ENCODE measurements at places on chromosomes 13 and 19.
A peak's percentile ranks its signal among the peaks of the same experiment; 100 is the strongest.

GRCh38 chr13:44293374-44293773, 80.2 kb upstream of the SERP2 start:
- DNase-seq, result no peak

GRCh38 chr13:62910541-62911060, 1495.0 kb upstream of the PCDH20 start:
- no peak for DNase-seq

GRCh38 chr13:37014609-37015008, 14.0 kb downstream of the EXOSC8 start:
- no peak for DNase-seq

DNA sequence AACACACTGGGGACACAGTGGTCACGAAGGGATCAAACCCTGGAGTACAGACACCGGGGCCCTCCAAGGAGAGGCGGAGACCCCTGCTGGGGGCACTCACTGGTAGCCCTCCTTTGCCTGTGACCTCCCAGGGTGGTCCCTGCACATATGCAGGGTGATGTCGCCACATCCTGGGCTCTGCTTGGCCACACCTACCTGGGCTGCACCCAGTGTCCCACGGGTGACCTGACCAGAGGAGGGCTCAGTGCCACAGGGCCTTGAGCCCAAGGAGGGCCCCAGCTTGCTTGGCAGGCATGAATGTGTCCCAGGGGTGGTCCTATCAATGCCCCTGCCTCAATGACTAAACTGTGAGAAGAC, 4.1 kb downstream of the PCID2 start:
- no peak for DNase-seq

GRCh38 chr19:44685877-44686276, 13.1 kb upstream of the CEACAM16 start:
- no peak for DNase-seq

DNA sequence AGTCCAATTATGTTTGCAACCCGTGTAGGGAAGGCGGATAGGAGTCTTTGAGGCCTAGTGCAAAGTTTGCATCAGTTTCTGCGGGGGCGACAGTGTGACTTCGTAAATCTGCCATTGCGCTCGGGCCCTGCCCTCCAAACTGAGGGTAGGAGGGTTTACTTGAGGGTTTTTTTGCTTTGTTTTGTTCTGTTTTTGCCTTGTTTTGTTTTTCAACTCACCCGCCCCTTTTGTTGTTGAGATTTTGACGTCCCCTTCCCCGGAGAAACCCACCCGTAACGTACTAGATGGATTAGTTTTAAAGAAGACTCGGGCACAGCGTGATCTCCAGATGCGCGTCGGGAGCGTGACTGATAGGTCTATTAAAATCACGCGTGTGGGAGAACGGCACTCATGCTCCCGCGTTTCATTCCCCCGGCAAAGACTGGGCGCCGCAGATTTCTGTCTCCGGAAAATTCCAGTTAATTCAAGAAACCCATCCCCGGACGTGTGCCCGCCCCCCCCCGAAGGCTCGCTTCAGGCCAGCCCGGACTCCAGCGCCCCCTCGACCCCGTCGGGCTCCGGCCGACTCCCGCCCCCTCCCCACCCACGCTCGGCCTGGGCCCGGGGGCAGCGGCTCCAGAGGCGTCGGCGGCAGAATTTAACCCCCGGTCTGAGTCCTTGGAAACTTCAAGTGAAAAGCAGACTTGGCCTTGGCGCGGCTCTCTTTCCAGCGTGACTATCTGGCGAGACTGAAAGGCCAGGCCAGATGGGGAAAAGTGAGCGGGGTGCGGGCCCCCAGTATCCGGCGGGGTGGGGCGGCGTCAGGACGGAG, 5.0 kb downstream of the SOX1 start:
- DNase-seq, result no peak

GRCh38 chr13:40103864-40104263, 448.4 kb downstream of the COG6 start:
- no peak for DNase-seq

- no peak for DNase-seq
Measured at GRCh38 chr13:21176982-21177284, 475 bp downstream of the MRPL57 start.

GRCh38 chr13:95153647-95154412, 147.4 kb downstream of the ABCC4 start:
- no peak for DNase-seq

DNA sequence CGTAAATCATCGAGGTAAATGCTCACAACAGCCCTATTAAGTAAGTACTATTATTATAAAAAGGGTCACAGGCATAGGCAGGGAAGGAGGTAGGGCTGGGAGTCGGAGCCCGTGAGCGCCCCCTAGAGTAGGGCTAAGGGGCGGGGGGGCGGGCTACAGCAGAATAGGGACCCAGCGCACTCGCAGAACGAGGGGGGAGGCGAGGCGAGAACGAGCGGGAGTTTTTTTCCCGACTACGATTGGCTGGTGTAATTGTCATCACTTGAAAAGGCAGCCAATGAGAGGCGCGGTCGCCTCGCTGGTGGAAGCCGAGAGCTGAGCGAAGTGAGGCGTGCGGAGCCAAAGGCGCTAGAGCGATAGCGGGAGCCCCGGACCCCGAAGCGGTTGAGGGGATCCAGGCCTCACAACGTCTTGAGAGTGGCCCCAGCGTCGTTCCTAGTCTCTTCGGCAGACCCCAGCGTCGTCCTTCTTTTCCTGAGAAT, 24.2 kb downstream of the KEAP1 start:
- DNase-seq, result peak; percentile 91

GRCh38 chr19:33052352-33052972, 12.2 kb downstream of the RHPN2 start:
- DNase-seq, result no peak

DNA sequence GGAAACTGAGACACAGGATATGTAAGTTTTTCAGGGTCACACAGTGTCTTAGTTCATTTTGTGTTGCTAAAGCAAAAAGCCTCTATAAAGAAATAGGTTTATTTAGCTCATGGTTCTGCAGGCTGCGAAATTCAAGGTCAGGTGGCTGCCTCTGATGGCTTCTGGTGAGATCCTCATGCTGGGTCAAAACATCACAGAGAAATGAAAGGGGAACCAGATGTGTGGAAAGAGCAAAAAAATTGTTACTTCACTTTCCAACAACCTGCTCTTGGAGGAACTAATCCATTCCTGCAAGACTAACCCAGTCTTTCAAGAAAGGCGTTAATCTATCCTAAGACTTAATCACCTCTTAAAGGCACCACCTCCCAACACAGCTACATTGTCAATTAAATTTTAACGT, 64.2 kb upstream of the UBL3 start:
- no peak for DNase-seq

GRCh38 chr19:7907122-7907521, 3.4 kb downstream of the MAP2K7 start:
- no peak for DNase-seq

DNA sequence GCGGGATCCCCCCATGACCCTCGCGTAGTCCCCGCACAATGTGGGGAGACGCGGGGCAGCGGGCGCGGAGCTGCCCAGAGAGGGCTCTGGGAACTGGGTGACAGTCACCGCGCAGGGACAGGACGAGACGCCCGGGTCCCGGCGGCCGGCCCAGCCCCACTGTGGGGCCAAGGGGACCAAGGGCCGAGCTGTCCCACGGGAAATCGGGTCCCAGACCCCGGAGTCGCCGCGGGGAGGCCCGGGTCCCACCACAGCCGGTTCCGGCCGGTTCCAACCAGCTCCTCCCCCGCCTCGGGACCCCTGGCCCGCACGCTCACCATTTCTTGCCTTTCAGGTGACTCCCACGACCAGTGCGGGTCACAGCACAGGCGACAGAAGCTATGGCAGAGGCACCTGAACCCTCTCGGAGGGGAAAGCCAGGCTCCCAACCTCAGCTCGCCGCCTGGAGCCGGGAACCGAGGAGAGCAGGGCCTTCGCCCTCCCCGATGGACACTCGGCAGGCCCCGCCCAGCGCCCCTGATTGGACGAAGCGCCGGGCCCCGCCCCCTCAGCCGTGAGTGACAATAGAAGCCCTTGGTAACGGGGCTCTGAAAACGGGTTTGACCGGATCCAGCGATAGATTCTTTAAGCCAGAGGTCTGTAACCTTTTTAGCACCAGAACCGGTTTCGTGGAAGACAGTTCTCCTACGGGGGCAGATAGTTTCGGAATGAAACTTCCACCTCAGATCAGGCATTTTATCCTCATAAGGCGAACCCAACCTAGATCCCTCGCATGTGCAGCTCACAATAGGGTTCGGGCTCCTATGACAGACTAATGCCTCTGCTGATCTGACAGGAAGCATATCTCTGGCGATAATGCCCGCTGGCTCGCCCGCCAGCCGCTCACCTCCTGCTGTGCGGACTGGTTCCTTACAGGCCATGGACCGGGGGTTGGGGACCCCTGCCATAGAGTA, at the start of gene ZNF433:
Gene ZNF433, minus strand, starts transcription at position 460 of the 953 bp plus-strand sequence. Its CDS starts 140 bp downstream, at position 320.
- peak; percentile 78 for DNase-seq

- DNase-seq, result no peak
Measured at GRCh38 chr19:9054765-9055164, 32.1 kb upstream of the OR1M1 start.

- DNase-seq, result no peak
Measured at GRCh38 chr19:31818798-31819105, 469.5 kb upstream of the TSHZ3 start.

DNA sequence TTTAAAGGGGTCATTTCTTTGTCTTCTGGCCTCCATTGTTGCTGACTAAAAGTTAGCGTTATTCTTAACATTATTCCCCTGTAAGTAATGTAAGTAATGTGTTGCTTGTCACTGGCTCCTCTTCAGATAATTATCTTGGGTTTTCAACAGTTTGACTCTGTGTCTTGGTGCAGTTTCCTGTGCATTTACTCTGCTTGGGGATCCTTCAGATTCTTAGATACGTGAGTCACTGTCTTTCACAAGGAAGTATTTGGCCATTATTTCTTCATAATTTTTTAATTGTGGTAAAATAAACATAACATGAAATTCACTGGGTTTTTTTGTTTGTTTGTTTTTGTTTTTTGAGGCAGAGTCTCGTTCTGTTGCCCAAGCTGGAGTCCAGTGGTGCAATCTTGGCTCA, 13.5 kb upstream of the OR7D2 start:
- DNase-seq, result no peak

- DNase-seq, result no peak
Measured at GRCh38 chr13:40341096-40341471, 325.4 kb downstream of the FOXO1 start.

GRCh38 chr19:4327252-4327876, 11.3 kb downstream of the STAP2 start:
- peak; percentile 93 for DNase-seq

DNA sequence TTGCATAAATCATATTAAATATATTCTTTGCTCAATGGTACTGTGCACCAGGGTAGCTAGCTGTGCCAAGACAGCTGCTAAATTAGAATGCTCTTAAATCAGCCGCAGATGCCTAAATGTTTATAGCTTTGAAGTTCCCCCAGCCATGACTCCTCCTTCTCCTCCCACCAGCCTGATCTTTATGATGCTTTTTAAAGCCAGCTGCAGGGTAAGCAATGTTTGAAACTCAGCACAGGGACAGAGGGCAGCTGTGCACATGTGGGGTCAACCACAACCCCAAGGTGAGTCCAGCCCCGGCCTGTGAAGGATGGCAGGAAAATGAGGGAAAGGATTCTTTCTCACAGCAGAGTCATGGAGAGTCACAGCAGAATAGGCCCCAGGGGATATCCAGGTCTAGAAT, 635.7 kb downstream of the UQCRFS1 start:
- DNase-seq, result no peak

DNA sequence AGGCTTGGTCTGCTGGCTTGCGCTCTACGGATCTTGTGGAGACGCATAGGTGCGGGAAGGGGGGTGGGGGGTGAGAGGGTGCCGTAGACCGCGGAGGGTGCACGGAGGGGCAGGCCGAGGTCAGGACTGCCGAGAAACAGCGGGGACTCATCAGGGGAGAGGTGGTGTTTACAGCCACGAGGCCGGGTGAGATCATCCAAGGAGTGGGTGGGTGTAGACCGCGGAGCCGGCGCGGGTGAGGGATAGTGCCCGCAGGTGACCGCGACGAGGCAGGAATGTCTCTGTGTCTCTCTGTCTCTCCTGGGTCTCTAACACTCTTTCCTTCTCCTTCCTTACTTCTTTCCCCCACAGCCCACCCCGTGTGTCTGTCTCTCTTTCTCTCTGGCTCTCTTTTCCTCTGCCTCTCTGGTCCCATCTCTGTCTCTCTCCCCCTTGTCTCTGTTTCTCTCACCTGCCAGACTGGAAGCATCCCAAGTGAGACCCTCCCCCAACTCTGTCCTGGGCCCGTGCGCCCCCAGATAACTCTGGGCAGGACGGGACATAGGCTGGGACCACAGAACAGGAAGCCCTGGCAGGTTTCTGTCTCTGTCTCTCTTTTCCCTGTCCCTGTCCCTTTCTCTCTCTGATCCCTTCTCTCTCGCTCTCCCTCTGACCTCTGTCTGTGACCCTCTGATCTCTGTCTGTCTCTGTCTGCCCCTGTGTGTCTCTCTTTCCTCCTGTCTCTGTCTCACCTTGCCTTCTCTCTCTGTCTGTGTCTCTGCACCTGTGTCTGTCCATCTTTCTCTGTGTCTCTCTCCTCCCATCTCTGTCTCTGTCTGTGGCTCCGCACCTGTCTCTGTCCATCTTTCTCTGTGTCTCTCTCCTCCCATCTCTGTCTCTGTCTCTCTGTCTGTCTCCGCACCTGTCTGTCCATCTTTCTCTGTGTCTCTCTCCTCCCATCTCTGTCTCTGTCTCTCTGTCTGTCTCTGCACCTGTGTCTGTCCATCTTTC, 1.8 kb upstream of the KLK4 start:
- peak; percentile 41 for DNase-seq
